H1 (cell line): ENCODE measurements at places on chromosomes 1 and 21. TPM values are rescaled to one million over a fixed set of nuclear protein-coding genes. Genes with fewer than 3 reads are reported as not detected.

The GNAT2 gene
- total RNA-seq, result not detected in 2 replicates

- H3K27ac ChIP-seq, result no peak overlapping the region
- DNase-seq, result no peak
- H3K4me3 ChIP-seq, result no peak overlapping the region
- H3K4me1 ChIP-seq, result no peaks in the 10 kb centered on the region
These were observed 17.0 kb downstream of the PROX1 start for GRCh38 chr1:214004795-214005194.

DNA sequence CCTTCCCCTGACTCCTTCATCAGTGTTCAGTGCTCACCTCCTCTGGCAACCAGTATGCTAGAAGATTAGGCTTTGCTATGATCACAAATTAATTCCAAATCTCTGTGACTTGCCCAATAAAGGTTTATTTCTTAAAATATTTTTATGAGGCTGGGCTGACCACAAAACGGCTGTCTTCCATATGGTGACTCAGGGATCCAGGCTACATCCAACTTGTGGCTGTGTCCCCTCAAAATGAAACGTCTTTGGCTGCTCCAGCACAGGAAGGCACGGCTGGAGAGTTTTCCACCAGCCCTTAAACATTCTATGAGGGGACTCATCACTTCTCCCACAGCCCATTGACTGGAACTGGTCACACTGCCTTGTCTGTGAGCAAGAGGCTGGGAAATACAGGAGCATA is 131.5 kb downstream of the HUNK start:
- no peaks in the 10 kb centered on the region for H3K4me1 ChIP-seq
- H3K27ac ChIP-seq, result no peak overlapping the region
- H3K36me3 ChIP-seq, result no peaks in the 10 kb centered on the region
- H3K4me3 ChIP-seq, result no peak overlapping the region
- H3K27me3 ChIP-seq, result no peaks in the 10 kb centered on the region
- DNase-seq, result no peak

The PRKAA2 gene
- 5.9 and 6.4 TPM in 2 replicates for total RNA-seq

DNA sequence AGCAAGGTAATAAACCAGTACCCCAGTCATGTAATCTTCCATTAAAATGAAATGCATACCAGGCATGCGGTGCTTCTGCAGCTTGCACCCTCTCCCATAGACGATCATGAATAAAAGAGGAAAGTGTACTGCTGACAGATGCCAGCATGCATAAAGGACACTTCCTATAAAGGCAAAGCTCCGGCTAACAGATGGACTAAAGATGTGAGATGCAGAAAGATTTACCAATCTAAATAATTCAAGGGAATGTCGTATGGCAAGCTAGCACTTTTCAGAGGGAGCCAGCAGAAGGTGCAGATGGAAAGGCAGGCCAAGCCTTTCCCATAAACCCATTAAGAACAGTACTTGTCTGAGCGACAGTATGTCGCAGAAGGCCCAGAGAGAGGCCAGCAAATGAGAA is 542.0 kb downstream of the NUF2 start:
- no peaks in the 10 kb centered on the region for H3K36me3 ChIP-seq
- no peaks in the 10 kb centered on the region for H3K27me3 ChIP-seq
- no peaks in the 10 kb centered on the region for H3K4me1 ChIP-seq
- DNase-seq, result no peak
- no peak overlapping the region for H3K27ac ChIP-seq

The KIAA0040 gene
- total RNA-seq, result 11.7 and 14.1 TPM in 2 replicates

DNA sequence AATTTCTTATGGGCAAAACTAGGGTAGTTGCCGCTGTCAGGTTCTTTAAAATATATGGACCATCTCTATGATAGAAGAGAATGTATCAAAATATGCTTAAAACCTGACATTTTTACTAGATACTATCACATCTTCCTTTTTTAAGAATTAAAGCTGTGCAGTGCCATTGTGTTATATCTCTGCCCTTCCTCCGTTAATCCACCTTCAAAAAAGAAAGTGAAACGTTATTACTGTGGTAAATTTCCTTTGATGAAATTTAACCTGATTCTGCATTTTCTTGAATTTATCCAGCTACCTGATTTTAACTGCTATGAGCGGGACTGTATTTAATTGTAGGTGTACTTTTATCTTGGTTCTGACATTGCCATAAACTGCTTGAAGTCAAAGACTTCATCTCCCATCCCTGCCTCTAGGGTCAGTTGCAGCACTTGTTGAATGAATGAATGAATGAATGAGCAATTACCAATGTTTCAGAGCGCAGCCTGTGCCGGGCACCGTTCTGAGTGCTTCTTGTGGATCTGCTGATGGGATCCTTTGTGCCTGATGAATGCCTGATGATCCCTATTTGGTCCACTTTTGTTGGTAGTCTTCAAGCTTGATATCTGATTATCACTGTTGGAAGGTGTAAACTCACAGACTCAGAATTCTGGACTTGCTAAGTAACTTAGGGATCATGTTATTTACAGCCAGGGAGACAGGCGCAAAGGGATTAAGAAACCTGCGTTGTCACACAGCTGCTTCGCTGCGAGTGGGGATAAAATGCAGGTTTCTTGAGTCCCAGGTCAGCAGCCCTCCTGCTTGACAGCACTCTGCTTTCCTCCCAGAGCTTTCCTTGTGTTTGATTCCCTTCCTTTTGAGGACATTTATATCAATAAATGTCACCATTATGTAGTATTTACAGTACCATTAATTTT is 30.1 kb downstream of the SMYD2 start:
- no peak overlapping the region for H3K27ac ChIP-seq
- DNase-seq, result no peak
- peaks cover 1% of the 10 kb centered on the region; the same call in 1 of the 2 replicates for H3K4me1 ChIP-seq

DNA sequence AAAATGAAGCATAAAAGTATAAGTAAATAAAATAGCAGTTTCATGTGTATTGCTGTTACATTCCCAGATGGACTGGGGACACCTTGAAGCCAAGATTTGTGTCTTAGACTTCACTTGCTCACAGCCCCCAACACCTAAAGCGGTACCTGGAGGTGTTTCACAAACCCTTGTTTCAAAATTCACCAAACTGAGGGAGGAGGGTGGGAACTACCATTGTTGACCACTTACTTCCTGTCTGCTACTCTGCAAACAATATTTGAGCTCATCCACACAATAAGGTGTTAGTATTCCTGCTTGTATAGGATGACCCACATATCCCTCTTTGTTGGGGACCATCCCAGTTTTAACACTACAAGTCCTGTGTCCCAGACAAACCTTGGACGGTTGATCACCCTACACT is 115.9 kb upstream of the SYT6 start:
- no peaks in the 10 kb centered on the region; the same call in 1 of the 2 replicates for H3K27me3 ChIP-seq
- H3K4me1 ChIP-seq, result no peaks in the 10 kb centered on the region
- no peak overlapping the region for H3K4me3 ChIP-seq
- H3K27ac ChIP-seq, result no peak overlapping the region

GRCh38 chr1:33161061-33161681 is 20.7 kb downstream of the TRIM62 start:
- H3K4me3 ChIP-seq, result no peak overlapping the region
- no peak for DNase-seq
- H3K36me3 ChIP-seq, result no peaks in the 10 kb centered on the region; the same call in 1 of the 2 replicates
- H3K27ac ChIP-seq, result no peak overlapping the region
- peaks cover 26% of the 10 kb centered on the region for H3K4me1 ChIP-seq

GRCh38 chr1:7760245-7760644 is 10.9 kb upstream of the VAMP3 start:
- no peak overlapping the region for H3K4me3 ChIP-seq
- no peak overlapping the region for H3K27ac ChIP-seq
- DNase-seq, result no peak
- H3K36me3 ChIP-seq, result no peaks in the 10 kb centered on the region
- H3K27me3 ChIP-seq, result no peaks in the 10 kb centered on the region

The KCNC4 gene
- 11.2 TPM in 2 replicates for total RNA-seq

DNA sequence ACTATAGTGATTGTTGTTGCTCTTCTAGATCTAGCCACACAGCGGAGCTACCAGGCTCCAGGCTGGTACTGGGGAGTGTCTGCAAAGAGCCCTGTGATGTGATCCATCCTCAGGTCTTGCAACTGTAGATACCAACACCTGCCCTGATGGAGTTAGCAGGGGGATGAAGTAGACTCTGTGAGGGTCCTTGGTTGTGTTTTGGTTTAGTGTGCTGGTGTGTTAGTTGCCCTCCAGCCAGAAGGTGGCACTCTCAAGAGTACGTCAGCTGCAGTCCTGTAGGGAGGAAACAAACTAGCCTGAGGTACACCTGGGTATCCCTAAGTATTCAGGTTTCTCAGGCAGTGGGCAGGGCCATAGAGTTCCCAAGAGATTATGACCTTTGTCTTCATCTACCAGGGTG is 81.2 kb upstream of the TMPRSS2 start:
- H3K27ac ChIP-seq, result no peak overlapping the region
- DNase-seq, result peak; percentile 45
- no peaks in the 10 kb centered on the region for H3K36me3 ChIP-seq
- no peak overlapping the region for H3K4me3 ChIP-seq
- H3K27me3 ChIP-seq, result no peaks in the 10 kb centered on the region

- H3K27me3 ChIP-seq, result no peaks in the 10 kb centered on the region
- no peak overlapping the region for H3K4me3 ChIP-seq
- no peak for DNase-seq
- no peaks in the 10 kb centered on the region for H3K4me1 ChIP-seq
These were observed 465.6 kb downstream of the ADGRL2 start for GRCh38 chr1:82266351-82266750.

The FMO5 gene
- total RNA-seq, result 0.34 TPM in 2 replicates

DNA sequence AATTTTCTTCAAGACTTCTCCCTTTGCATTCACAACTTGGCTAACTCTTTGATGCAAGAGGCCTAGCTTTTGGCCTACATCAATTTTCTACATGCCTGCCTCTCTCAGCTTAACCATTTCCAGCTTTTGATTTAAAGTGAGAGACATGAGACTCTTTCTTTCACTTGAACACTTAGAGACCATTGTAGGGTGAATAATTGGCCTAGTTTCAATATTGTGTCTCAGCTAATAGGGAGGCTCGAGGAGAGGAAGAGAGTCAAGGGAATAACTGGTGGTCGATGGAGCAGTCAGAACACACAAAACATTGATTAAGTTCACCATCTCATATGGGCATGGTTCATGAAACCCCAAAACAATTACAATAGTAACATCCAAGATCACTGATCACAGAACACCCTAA is 225.5 kb downstream of the TPR start:
- H3K27ac ChIP-seq, result no peak overlapping the region
- H3K4me1 ChIP-seq, result no peaks in the 10 kb centered on the region
- no peak overlapping the region for H3K4me3 ChIP-seq
- no peaks in the 10 kb centered on the region for H3K27me3 ChIP-seq

DNA sequence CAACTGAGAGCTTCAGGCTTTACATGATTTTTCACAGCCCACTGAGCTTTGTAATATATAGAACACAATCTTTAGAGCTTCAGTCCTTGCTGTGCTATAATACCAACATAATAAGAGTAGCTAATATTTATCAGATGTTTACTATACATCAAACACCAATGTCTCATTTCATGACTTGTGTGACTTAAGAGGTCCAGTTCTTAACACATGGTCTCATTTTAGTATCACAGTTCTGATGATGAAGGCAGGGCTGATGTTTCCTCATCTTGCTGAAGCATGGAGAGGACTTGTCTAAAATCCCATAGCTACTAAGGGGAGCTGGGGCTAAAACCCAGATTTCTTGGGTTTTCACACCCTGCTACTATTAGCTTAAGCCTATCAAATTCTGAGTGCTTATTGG is 5.5 kb downstream of the MTR start:
- no peaks in the 10 kb centered on the region for H3K36me3 ChIP-seq
- H3K27me3 ChIP-seq, result no peaks in the 10 kb centered on the region
- no peak for DNase-seq
- no peaks in the 10 kb centered on the region for H3K4me1 ChIP-seq
- no peak overlapping the region for H3K4me3 ChIP-seq

GRCh38 chr1:12034381-12034801 is 15.1 kb downstream of the MIIP start:
- H3K27ac ChIP-seq, result no peak overlapping the region
- no peak overlapping the region for H3K4me3 ChIP-seq
- DNase-seq, result no peak
- no peaks in the 10 kb centered on the region for H3K4me1 ChIP-seq
